COR-L47 (cell line): ENCODE measurements at places on chromosomes 5 and 9.

GRCh38 chr9:28678097-28678496 lies 1104.8 kb upstream of the C9orf72 start:
- DNase-seq: no peak

GRCh38 chr9:96067600-96067999 lies 192.1 kb downstream of the ERCC6L2 start:
- no peak for DNase-seq

DNA sequence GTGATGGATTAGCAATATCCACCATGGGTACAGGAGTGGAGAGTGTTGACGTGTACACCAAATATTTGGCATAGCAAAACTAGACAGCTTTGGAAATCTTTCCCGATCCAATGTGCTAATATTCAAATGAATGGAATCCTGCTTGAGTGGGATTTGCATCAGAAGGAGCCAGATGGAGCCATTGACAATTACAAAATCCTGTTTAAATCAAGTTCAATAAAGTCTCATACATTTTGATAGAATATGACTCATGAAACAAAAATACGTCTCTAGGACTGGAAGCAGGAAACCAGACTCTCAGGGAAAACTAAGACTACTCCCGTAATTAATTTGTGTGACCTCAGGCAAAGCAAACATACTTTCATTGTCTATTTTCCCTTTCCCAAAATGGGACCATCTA lies 13.0 kb downstream of the TNC start:
- DNase-seq: no peak

DNA sequence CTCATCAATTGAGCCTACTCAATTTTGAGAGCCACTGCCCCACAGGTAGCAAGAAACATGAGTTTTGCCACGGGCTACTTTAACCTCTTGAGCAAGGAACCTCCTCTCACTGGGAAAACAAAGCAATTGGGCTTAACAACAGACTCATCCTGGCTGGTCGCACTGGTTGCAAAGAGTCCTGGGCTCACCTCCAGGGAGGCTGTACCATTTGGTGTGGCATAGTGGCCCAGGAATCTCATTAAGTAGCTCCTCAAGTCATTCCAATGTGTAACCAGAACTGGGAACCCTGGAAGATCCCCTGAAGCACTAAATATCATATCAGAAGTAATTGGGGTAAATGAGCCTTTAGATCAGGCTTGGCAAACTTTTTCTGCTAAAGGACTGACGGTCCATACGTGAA lies 78.5 kb downstream of the MYO10 start:
- DNase-seq: no peak

DNA sequence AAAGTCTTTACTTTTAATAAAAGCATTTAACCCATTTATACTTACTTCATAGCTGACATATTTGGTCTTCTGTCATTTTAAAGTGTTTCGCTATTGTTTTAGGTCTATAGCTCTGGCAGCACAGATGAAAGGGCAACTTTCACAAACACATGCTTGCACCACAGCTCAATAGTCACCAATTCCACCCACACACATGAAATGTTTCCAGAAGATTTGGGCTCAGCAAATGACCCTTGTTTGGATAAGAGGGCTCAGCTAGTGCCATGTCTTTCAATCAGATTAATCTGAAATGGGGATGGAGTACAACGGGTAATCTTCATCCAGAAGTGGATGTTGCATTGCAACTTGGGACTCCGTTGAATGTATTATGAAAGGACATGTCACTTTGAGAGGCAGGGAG lies 176.0 kb downstream of the FGF18 start:
- DNase-seq: no peak

DNA sequence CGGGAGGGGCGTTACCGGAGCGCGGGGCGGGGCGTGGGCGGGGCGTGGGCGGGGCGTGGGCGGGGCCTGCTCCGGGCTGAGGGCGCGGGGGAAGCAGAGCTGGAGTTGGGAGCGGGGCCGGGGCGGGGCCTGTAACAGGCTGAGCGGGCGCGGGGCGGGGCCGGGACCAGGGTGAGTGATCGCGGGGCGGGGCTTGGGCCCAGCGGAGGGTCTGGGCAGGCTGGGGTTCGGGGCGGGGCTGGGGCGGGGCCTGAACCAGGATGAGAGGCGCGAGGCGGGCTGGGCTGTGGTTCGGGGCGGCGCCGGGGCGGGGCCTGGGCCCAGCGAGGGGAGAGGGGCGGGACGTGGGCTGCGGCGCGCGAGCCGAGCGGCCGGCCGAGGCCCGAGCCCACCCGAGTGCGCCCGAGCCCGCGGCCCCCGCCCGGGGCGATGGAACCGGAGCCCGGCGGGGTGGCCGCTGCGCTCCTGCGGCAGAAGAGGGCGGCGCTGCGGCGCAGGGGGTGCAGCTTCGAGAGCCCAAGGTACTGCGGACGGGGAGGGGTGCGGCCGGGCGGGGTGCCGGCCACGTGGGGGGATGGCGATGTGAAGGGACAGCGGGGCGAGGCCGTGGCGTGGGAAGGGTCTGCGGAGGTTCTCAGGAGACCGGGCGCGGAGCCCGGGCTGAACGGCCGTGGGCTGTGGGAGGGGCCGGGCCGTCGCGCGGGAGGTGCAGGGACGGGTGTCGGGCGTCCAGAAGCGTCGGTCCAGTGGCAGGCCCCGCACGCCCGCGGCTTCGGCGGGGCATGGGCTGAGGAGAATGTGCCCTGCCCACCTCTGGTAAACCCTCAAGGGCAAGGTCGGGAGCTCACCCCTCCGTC lies 39.5 kb upstream of the GARNL3 start:
- peak; percentile 91 for DNase-seq

GRCh38 chr9:126532489-126532888 lies 81.2 kb upstream of the LMX1B start:
- DNase-seq: no peak

DNA sequence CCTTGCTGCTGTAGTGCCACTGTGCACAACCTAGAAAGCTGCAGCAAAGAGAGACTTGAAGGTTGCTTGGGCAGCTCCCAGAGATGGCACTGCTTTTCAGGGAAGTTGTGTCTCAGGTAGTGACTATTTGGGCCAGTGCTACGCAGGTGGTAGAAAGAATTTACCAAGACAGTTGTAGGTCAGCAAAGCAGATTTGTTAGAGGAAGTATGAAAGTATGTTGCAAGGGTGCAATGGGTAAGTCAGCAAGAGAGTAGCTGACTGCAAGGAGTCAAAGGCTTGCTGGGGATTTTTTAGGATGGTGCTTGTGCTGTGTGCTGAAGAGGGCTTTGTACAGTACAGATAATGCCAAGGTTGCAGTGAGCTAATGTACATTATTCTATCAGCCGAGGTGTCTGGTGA lies 33.5 kb upstream of the SPARC start:
- DNase-seq: no peak

GRCh38 chr9:128405077-128405779 lies 15.4 kb upstream of the CERCAM start:
- DNase-seq: no peak

DNA sequence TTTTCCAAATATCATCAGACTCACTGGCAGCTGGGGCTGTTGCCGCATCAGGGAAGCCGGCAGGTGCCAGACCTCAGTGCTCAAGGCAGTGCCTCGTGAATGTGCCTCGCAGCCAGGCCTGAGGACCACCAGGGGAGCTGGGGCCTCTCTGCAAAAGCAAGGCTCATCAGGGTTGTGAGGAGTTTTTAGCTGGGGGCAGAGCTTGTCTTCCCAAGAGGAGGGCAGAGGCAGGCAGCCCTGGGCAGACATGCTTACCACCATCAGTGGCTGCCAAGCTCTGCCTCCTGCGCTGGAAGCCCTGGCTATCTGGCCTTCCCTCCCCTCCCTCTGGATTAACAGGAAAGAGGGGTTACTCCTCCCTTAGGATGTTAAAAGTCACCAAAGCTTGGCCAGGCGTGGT lies 8.8 kb upstream of the TBC1D9B start:
- DNase-seq: no peak

DNA sequence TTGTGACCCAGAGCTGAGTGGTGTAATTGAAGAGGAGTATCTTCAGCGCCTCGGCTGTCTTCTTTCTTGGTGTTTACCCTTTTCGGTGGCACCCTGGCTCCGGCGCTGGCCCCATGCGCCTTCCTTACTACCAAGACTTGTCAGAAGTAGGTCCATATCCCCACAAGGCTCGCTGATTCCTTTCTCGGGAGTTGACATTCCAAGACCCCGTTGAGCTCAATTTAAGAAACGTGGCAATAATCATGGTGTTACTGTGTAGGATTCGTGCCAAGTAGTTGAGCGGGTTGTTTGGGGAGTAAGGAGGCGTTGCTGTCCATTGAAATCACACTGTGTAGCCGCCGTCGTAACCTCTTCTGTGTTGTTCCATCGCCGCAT lies 795 bp downstream of the NDUFAF2 start:
- no peak for DNase-seq

GRCh38 chr9:127856094-127856728 lies 1.8 kb upstream of the ENG start:
- no peak for DNase-seq

- DNase-seq: no peak
Observed at GRCh38 chr9:13557746-13558145, 278.3 kb upstream of the MPDZ start.

- DNase-seq: no peak
Observed at GRCh38 chr5:56705217-56705616, 110.1 kb upstream of the MAP3K1 start.

DNA sequence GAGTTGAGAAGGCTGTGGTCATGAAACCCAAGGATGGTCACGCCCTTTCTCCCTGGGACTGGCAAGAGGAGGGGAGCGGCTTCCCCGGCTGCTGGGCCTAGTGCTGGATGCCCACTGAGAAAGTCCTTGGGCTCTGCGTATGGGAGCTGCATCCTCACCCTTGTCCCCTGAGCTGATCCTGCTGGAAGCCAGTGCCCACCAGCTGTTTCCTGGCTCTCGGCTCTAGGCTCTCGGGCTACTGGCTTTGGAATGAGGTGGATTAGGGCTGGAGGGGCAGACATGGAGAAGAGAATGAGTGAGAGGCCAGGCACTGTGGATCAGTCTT lies 149.3 kb upstream of the PPP1R26 start:
- no peak for DNase-seq

DNA sequence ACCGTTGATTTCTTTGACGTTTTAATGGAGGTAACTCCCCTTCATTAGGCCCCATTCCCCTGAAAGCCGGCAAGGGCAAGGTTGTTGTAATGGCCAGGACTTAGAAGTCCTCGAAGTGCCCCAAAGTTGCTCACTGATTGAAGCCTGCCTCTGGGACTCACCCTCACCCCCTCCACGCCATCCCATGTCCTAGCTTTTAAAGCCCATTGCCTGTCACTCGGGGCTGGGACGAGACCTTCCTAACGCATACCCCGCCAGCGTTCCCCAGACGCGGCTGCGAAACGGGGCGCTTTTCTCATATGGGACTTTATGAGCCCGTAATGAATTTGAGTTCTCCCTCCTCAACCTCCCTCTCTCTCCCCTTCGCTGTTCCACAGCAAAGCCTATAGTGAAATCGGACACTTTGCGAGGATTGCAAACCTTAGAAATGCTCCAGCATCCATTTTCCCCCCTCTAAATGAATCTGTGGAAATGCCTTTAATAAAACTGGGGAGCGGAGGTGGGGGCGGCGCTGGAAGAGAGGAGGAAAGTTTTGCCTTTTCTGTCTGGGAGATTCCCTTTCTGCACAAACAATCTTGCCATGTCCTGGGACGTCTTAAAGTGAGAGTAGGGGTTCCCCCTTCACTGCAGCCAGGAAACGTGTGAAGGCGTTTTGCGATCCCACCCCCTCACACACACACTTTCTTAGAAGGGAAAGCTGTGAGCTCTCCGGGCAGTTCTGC lies 1.5 kb downstream of the PAPPA start:
- DNase-seq: no peak

- DNase-seq: no peak
Observed at GRCh38 chr5:84215521-84215920, 169.2 kb downstream of the EDIL3 start.

- no peak for DNase-seq
Observed at GRCh38 chr9:93295456-93296076, 111.6 kb downstream of the WNK2 start.

GRCh38 chr5:158115468-158115867 lies 256.5 kb upstream of the CLINT1 start:
- DNase-seq: no peak

DNA sequence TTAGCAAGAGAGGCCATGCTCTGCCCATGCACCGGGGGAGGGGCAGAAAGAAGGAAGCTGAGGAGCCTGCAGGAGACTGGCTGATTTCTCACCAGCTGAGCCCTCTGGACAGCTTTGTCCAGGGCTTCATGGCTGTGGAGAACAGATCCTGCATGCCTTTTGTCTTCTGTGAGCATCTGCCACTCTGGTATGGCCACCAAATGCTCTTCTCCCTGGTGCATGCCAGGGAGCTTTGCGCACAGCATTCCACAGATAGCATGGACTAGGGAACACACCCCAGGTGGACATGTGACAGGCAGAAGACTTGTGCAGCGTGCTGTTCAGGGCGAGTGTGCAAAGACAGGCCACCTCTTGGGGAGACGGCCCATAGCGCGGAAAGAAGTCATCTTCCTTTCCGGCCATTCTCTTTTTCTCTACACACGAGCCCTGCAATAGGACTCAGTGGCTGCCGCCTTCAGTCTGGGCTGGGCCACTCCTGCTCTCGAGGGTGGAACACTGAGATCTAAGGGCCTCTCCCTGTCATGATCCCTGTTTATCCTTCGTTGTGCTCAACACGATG lies 56.7 kb downstream of the GADD45G start:
- DNase-seq: no peak

GRCh38 chr5:54646356-54647101 lies 129.0 kb downstream of the SNX18 start:
- peak; percentile 59 for DNase-seq

DNA sequence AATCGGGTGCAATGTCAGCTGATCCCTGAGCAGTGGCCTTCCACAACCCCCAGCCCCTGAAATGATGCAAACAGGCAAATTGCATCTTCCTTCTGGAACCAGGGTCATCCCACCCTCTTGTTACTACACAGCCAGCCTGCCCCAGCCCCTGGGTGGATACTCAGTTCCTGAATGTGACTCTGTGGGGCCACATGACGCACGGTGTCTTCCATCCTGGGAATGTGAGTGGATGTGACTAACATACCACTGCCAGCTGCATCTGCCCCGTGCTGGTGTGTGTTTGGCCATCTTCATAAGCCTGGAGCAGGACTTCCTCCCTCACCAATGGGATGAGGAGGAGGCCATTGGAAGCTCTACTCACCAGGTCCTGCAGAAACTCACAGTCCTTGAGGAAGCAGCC lies 257.9 kb upstream of the ADAMTS16 start:
- no peak for DNase-seq

- DNase-seq: no peak
Observed at GRCh38 chr5:61720829-61721228, 388.8 kb downstream of the ZSWIM6 start.
